ENCODE measurements at places on chromosomes 3 and 15.

GRCh38 chr3:4350789-4351163, 47.6 kb downstream of the SETMAR start:
- peak; percentile 4 for DNase-seq

- DNase-seq, result no peak
Observed at GRCh38 chr3:141368062-141368924, at the start of gene ZBTB38. Gene ZBTB38, plus strand, starts transcription at chr3:141368504. Its CDS starts 73,885 bp downstream, at chr3:141442389.

GRCh38 chr15:41423979-41424659, 7.2 kb downstream of the RTF1 start:
- DNase-seq, result no peak

DNA sequence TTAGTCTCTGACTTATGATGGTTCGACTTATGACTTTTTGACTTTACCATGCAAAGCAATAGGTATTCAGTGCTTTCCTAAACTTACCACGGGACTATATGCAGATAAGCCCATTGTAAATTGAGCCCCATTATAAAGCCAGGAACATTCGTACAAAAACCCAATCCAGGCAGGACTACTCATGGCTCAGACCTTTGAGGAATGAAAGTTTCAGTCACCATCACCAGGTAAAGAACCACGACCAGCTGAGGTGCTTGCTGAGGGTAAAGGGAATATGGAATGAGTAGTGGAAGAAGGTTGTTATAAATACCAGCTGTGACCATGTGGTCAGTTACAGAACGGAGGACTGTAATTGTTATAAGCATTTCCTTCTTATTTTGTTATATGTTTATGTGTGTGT, 54.9 kb upstream of the BNC1 start:
- no peak for DNase-seq

DNA sequence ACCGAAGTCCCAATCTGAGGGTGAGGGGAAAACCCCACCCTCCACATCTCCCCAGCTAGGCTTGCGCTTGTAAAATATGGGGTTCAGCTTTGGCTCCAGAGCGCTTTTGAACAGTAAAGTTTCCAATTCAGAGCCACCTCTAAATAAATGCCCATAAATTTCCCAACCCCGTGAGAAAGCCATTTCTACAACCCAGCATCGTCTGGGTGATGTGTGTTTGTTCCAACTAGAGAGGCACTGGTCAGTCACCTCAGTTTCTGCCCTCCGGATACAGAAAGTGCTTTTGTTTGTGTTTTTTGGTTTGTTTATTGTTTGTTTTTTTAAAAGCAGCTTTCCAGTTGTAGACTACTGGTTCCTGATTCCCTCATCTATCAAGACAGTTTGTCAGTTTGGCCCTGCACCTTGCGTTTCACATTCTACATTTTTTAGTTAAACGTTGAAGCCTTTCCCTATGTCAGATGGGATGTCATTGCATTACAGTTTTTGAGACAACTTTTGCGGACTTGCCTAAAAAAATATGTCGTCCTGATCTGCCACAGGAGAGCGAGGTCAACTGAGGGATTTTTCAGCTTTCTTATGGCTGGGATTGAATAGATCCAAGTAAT, 15.0 kb upstream of the SOX2 start:
- no peak for DNase-seq

DNA sequence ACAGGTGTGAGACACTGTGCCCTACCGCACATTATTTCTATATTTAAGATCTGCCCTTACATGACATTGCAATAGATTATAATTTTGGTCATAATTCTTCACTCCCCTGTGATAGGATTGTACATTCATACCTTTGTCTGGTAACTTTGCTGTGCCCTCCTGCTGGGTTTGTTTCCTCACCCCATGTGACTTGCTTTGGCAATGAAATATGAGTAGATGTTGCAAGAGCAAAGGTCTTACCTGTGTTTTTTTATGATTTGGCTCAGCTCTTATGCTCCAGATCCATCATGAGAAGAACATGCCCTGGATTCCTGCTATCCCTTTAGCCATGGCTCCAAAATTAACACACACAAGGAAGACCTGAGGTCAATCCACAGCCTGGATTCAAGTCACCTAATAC, 137.7 kb upstream of the EOMES start:
- no peak for DNase-seq

GRCh38 chr3:136899622-136900158, 37.7 kb downstream of the NCK1 start:
- no peak for DNase-seq

DNA sequence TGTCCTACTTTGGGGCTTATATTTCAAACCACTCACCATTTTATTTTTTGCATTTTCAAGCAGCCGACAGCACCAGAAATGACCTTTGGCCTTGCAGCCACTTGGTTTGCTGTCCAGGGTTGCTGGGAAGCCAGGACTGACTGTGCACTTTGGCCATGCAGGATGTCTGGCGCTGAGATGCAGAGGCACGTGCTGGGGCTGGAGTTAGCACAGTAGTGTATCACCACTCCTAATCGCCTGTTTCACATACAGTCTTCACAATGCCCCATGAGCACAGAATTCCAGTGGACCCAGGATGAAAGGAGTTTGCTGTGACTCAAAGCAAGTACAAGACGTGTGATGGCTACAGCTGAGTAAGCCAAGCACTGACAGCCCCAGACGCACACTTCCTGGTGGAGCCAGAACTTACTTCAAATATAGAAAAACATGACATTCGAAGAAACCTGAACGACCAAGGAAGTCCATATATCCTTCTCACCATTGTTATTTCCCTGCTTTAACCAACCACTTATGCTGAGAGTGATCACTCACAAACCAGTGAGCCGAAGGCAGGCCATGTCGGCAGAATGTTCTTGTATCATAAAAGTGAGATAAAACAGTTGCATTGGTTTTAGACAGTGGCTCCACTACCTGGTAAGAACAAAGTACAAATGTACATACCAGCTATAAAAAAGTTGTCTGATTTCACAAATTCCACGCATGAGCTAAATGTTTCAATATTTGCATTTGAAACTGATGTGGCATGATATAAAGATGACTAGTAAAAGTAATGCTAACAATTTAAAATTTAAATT, 16.0 kb downstream of the OCA2 start:
- DNase-seq, result no peak

DNA sequence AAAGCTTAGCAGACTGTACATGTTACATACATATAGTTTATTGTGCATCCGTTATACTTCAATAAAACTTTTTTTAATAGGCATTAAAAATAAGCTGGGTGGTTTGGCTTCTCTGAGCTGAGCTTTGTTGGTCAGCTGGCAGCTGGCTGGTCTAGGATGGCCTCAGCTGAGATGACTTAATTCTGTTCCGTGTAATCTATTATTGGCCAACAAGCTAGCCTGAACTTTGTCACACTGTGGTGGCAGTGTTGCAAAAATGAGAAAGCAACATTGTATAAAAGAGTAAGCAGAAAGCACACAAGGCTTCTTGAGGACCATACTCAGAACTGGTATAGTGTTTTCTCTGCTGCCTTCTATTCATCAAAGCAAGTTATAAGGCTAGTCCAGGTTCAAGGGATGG, 45.2 kb downstream of the CGGBP1 start:
- no peak for DNase-seq

DNA sequence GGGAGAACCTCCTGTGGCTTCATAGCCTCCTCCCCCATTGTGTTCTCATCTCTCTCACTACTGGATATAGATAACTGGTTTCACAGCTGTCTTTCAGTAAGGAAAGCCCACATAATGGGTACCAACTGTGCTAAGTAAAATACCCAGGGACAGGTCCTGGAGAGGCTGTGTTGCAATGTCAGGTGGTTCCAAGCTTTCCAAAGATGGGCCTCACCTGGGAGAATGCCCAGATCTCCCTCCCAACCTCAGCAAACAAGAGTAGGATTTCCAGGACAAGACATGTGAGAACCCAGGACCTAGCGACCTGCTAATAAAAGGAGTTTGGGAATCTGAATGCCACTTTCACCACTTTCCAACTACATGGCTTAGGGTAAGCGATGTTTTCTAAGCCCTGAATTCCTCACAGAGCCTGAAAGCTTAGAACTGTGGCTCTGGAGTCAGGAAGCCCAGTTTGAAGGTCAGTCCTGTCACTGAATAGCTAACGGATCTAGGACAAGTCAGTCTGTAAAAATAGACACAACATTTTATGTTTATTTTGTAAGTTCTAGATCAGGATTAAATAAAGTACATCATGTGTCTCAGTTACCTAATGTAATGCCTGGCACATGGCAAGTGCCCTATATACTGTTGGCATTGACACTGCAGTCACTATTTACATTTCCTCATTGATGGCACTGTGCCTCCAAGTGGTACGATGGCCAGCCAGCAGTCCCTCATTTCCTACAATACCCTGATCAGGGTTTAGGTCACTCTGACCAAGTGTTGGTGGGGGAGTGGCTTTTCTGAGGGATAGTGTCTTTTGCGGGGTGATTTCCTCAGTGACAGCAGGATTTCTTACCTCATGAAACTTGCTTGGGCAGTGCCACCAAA, 11.9 kb downstream of the CERS3 start:
- no peak for DNase-seq

DNA sequence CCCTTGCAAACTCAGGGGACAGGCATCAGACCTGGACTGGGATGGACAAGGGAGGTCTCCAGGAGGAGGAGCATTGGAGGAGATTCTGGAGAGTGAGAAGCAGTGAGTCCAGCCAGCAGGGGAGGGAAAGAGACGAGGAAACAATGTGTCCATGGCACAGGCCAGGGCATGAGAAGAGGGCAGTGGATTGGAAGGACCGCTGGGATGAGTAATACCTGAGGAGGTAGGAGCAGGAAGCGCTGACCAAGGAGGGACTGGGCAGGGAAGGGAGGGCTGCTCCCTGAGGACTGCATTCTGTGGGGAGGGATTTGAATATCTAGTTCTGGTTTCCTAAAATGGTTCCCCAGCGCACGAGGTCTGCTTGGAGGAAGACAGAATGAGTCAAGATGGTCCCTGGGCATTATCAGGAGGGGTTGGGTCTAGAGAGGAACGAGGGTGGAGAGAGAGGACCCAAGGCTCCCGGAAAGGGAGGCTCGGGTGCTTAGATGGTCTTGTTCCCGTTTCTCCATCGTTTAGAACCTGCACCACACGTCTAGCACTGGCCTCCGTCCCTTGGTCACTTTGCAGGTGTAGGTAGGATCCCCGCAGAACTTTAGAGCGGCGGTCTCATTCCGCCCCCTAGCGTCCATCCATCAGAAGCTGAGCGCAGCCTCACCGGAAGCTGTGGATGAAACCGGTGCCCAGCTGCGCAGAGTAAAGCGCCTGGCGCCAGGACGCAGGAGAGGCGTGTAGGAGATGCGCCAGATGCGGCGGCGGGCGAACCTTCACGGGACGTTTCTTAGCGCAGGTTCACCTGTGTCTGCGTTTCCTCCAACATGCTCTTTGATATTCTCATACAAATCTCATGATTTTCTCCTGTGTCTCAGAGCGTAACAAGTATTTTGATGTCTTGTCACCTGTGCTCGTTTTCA, 190.7 kb upstream of the NDN start:
- no peak for DNase-seq

DNA sequence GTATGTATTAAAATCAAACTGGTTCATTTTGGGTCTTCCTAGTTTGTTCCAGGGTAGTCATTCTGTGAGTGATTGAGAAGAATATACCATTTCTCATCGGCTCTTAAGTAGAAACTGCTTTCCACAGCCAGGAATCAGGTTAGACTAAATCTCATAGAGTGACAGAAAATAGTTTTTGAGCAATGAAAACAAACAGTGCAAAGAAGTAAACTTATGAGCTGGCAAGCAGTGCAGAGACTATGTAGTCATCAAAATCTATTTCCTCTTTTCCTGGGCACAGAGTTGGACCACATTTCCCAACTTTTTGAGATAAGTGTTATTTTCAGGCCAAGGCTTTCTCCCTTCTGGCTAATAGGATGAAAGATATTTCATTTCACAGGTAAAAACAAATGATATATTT, 66.5 kb downstream of the UBE3A start:
- no peak for DNase-seq

DNA sequence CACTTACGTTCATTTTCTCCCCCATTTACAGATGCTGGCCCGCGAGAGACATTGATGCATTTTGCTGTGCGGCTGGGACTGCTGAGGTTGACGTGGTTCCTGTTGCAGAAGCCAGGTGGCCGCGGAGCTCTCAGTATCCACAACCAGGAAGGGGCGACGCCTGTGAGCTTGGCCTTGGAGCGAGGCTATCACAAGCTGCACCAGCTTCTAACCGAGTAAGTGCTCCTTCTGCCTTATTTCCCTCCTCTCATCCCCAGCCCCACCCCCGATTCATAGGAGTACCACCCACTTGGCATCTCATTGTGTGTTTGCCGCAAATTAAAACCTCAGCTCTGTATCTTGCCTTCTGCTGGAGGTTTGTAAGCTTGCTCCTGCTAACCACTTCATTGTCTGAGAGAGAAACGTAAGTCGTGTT, 163.3 kb downstream of the AKAP13 start:
- peak; percentile 6 for DNase-seq

GRCh38 chr3:146195030-146195429, 34.0 kb upstream of the PLOD2 start:
- no peak for DNase-seq

DNA sequence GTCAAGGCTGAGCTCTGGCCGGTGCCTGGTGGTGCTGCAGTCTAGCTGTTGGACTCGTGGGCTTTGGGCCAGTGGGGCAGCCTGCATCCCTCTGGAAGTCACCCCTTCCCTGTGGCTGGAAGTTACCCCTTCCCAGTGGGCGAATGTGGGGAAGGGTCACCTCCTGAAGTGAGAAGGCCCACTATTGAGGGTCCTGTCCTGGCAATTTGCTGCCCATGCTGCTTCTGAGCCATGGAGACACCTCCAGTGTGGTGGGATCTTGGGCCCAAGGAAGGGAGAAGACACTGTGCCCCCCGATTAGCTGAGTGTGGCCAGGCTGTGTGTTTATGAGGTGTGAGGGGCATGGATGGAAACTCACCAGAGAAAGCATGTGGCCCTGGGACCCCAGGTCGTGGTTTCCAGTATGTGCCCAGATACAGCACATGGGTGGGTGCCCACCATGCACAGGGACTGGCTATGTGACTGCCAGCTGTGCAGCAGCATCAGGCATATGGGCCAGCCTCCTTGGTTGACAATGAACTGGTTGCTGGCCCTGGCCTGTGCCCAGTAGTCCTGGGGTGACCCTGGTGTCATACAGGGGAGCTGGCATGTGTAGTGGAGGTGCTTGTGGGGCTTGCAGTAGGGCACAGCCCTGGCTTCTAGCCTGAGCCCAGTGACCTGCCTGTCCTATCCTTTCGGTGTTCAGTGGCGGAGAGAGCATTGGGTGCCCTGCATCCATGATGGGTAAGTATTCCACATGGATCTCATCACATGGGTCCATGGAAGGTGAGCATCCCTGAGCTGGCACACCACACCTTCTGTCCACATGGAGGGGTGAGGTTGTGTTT, 221.2 kb downstream of the SNRPN start:
- DNase-seq, result no peak

DNA sequence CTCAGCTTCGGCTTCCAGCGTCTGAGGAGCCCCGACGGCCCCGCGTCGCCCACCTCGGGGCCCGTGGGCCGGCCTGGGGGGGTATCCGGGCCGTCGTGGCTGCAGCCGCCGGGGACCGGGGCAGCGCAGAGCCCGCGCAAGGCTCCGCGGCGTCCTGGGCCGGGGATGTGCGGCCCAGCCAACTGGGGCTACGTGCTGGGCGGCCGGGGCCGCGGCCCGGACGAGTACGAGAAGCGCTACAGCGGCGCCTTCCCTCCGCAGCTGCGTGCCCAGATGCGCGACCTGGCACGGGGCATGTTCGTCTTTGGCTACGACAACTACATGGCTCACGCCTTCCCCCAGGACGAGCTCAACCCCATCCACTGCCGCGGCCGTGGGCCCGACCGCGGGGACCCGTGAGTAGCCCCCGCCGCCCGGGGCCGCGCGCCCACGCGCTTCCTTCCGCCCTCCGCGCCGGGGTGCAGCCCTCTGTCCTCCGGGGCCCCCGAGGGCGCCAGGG, 462 bp downstream of the EDEM1 start:
- peak; percentile 53 for DNase-seq
